Activated naive CD8-positive, alpha-beta T cell treated with anti-CD3 and anti-CD28 coated beads for 36 hours (primary cell): ENCODE measurements at places on chromosomes 2 and 18. TPM values are rescaled to one million over a fixed set of nuclear protein-coding genes. Genes with fewer than 3 reads are reported as not detected.
A peak's percentile ranks its signal among the peaks of the same experiment; 100 is the strongest.

GRCh38 chr18:524466-524865 is 24.0 kb upstream of the COLEC12 start:
- H3K4me3 ChIP-seq: no peak overlapping the region
- DNase-seq: no peak
- no peaks in the 10 kb centered on the region for H3K4me1 ChIP-seq
- peaks cover 10% of the 10 kb centered on the region for H3K27me3 ChIP-seq
- H3K36me3 ChIP-seq: no peaks in the 10 kb centered on the region

SERPINB4 gene
- not detected for total RNA-seq

RNF152 gene
- total RNA-seq: 0.10 TPM

FER1L5 gene
- total RNA-seq: not detected

- no peak overlapping the region for H3K27ac ChIP-seq
- H3K27me3 ChIP-seq: peaks cover 6% of the 10 kb centered on the region
- no peaks in the 10 kb centered on the region for H3K36me3 ChIP-seq
- H3K4me1 ChIP-seq: no peaks in the 10 kb centered on the region
- H3K4me3 ChIP-seq: no peak overlapping the region
Observed at GRCh38 chr2:234932591-234933168, 19.1 kb upstream of the SH3BP4 start.

BUB1 gene
- 80.4 TPM for total RNA-seq

ERBB4 gene
- total RNA-seq: not detected

B4GALT6 gene
- total RNA-seq: 3.2 TPM

DNA sequence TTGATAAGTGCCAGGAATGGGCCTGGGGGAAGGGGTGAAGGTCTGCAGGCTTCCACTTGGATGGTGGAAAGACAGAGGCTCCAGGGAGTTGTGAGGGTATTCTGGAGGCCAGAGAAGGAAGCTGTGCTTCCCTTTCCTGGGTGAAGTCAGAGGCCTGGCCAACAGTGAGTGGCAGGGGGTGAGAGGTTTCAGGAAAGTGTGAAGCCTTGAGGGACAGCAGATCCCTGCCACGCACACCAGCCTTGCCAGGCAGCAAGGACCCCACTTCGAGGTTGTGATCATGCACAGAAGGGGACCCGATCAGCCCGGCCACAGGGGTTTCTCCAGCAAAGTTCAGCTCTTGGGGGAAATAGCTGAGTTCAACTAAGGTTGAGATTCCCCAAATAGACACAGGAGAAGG is 66.5 kb downstream of the SMAD7 start:
- H3K36me3 ChIP-seq: no peaks in the 10 kb centered on the region
- no peak for DNase-seq
- no peaks in the 10 kb centered on the region for H3K27me3 ChIP-seq
- H3K4me1 ChIP-seq: peaks cover 5% of the 10 kb centered on the region
- no peak overlapping the region for H3K4me3 ChIP-seq

- peak; percentile 3 for DNase-seq
- H3K4me3 ChIP-seq: no peak overlapping the region
- H3K36me3 ChIP-seq: peaks cover 2% of the 10 kb centered on the region
- H3K27ac ChIP-seq: no peak overlapping the region
- H3K4me1 ChIP-seq: peaks cover 24% of the 10 kb centered on the region
Observed at GRCh38 chr2:161571051-161571429, 53.2 kb upstream of the SLC4A10 start.

PDE1A gene
- not detected for total RNA-seq
